ENCODE measurements at places on chromosomes 6 and 20.
A peak's percentile ranks its signal among the peaks of the same experiment; 100 is the strongest.

- peak; percentile 22 for DNase-seq
Observed at GRCh38 chr20:2210646-2211552, 84.9 kb upstream of the TGM3 start.

DNA sequence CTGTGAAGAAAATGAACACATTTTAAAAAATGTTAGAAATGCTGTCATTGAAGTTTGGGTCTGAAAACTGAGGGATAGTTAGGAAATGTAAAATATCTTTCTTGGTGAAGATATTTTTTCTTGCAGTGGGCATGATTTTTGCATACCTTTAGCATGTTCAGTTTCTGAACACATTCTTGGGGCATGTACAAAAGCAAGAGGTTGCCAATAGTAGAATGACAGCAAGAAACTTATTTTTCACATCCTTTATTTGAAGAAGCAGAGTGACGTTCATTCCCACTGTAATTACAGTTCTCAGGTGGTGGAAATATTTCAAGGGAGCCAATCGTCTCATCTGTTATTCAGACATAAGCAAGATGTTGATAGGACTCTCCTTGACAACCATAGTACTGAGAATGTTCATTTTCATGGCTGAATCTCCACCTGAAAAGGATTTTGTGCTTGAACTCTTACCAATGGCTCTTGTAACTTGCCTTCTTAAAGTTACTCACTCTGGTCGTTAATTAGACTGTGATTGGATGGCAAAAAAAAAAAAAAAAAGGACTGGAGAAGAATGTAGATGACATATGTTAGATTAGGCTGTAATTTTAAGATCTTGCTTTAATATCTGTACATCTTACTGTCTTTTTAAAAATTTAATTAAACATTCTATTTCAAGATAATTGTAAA lies 74.4 kb downstream of the DOK5 start:
- no peak for DNase-seq

- DNase-seq: no peak
Observed at GRCh38 chr20:48283470-48284110, 498.3 kb upstream of the SULF2 start.

DNA sequence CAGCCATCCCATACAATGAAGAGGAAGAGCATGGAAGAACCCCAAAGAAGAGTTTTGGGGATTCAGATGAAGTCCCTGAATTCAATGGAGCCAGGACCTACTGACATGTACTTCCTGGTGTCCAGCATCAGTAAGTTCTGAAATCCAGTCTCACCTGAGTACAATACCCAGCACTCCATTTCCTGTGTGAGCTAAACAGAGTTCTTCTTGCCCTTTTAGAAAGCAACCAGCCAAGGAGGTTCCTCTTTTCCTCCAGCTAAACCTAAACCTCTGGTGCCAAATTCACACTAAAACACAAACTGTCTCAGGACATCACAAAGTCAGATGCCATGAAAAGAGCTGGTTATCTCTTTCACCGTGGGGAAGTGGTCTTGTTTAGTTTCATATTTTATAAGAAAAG lies 71.5 kb downstream of the PKHD1 start:
- DNase-seq: no peak

DNA sequence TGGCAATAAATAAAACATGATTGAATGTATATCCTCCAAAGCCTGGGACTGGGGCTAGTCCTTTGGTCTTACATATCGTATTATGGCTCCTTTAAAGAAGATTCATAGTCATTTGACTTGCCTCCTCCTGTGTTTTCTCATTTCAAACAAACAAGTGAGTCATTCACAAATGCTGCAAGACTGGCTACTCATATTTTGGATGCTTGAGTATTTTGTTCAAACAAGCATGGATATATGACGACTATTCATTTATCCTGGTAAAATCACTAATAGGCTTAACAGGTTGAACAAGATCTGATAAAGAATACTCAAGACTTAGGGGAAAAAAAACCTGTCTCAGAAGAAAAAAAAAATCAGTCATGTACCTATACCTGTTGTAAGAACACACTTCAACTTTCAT lies 111.1 kb upstream of the CCDC28A start:
- DNase-seq: no peak

DNA sequence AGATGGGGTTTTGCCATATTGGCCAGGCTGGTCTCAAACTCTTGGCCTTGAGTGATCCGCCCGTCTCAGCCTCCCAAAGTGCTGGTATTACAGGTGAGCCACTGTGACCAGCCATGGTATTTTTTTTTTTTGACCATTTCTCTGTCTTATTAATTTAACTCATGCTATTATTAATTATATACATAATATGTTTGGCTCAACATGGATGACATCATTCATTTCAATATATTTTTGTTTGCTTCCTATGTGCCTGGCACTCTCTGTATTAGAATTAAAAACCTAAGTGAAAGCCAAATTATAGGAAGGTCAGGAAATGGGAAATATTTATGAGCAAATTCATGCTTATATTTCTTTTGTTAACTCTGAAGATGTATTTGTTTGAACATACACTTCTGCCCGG lies 55.8 kb upstream of the AKIRIN2 start:
- no peak for DNase-seq

DNA sequence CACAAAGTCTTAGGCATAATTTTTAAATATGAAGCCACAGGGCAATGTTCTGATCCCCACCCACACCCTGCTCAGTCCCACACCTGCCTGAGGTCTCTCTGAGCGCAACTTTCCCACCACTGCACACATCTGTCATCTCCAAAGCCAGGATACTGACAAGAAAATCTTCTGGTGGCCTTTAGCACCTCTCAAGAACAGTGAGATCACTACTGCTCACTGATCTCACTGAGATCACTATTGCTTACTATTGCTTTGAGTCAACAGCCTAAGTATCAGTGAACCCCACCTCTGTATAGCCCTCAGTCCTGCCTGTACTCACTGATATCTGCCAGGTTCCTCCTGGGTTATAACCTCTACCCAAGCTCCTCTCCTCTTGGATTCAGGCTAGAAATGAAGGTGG lies 6.4 kb downstream of the TNFRSF21 start:
- DNase-seq: no peak

DNA sequence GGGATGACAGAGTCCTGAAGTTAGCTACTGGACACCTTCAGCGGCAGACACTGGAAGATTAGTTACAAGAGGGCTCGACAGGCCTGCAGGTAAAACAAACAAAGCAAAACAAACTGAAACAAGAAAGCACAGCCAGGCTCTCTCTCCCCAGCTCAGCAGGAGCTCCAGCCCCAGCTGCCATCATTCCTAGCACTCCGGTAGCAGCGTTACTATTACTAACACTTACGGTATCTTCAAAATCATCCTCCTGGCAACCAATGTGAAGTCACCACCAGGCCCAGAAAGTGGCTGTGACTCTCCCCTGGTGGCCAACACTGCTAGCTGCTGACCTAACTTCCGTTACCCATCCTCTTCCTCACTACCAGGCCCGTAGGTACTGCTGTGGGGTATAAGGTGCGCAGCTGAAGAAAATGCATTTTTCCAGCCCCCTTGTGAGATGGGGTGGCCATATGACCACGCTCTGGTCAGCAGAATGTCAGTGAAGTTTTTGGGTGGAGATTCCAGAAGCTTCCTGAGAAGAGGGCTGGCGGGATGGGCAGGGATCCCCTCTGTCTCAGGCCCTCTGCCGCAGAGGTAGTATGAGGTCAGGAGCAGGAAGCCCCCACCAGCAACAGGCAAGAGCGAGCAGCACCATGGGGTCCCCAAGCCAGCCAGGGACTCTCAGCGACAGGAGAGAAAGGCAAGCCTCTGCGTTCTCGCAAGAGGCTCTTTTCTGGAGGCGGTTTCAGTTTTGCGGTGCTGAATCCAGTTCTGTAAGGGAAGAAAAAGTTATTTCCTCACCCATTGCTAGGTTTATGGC lies 37.4 kb upstream of the TBXT start:
- no peak for DNase-seq

- peak; percentile 42 for DNase-seq
Observed at GRCh38 chr6:28349892-28350737, at the start of gene ZKSCAN3. TSS of gene ZKSCAN3 (plus strand) at chr6:28349947. CDS start at chr6:28359587, 9,640 bp downstream.

DNA sequence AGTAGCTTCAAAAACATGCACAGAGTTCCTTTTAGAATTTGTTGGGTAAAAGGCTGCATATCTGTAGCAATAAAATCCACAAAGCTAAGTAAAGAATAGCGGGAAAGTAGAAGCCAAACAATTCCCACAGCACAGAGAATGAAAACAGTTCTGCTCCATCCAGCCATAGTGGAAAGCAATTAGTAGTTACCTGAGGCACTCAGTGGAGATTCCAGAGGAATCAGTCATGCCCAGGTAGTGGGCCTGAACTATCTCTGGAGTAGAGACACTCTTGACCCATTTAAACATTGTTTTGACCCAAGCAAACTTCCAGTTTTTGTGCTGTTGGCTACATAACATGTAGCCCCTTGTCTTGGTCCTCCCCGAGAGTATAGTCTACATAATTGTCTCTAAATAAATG lies 559.5 kb upstream of the PTCHD4 start:
- no peak for DNase-seq

- DNase-seq: no peak
Observed at GRCh38 chr6:3776881-3777507, 25.5 kb upstream of the PXDC1 start.
